ENCODE measurements at places on chromosomes 6 and 20.

DNA sequence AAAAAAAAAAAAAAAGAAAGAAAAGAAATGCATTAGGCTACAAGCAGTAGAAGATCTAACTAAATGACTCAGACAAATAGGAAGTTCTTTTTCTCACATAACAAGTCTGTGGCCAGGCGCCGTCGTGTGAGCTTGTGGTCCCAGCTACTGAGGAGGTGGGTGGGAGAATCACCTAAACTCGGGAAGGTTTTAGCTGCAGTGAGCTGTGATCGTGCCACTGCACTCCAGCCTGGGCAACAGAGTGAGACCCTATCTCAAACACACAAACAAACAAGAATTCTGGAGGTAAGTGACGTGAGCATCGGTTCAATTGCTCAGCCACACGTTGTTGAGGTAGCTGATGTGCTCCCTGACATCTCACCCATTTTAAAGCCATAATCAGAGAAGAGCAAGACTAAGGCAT, 37.9 kb upstream of the SLC23A2 start:
- H3K4me1 ChIP-seq, result no peaks in the 10 kb centered on the region
- no peak overlapping the region for H3K4me3 ChIP-seq
- no peaks in the 10 kb centered on the region for H3K36me3 ChIP-seq
- no peak overlapping the region for H3K27ac ChIP-seq

GRCh38 chr6:113756290-113756665, 100.9 kb upstream of the MARCKS start:
- H3K36me3 ChIP-seq, result no peaks in the 10 kb centered on the region
- no peaks in the 10 kb centered on the region for H3K27me3 ChIP-seq
- H3K4me3 ChIP-seq, result no peak overlapping the region
- DNase-seq, result no peak
- H3K27ac ChIP-seq, result no peak overlapping the region

- no peak overlapping the region for H3K4me3 ChIP-seq
- H3K27ac ChIP-seq, result no peak overlapping the region
- H3K27me3 ChIP-seq, result no peaks in the 10 kb centered on the region
- H3K36me3 ChIP-seq, result no peaks in the 10 kb centered on the region
Observed at GRCh38 chr6:136228814-136229213, 21.3 kb downstream of the MTFR2 start.

DNA sequence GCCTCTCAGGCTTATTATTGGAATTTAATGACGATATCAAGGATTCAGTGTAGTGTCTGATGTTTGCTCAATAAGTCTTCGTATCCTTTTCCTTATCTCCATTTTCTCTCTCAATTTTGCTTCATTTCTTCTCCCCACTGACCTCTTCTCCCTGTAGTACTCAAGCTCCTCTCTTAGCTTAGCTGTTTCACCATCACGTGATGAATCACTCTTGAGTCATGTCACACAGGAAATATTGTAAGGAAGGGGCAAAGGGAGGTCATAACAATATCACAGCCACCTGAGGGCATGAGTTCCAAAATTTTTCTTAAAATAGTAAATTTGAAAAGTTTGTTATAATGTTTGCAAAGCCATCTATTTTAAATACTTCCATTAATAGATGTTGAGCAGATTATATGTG, 392.2 kb upstream of the MARCKS start:
- no peak for DNase-seq
- no peaks in the 10 kb centered on the region for H3K36me3 ChIP-seq
- H3K27me3 ChIP-seq, result no peaks in the 10 kb centered on the region
- H3K4me1 ChIP-seq, result no peaks in the 10 kb centered on the region
- no peak overlapping the region for H3K4me3 ChIP-seq

DNA sequence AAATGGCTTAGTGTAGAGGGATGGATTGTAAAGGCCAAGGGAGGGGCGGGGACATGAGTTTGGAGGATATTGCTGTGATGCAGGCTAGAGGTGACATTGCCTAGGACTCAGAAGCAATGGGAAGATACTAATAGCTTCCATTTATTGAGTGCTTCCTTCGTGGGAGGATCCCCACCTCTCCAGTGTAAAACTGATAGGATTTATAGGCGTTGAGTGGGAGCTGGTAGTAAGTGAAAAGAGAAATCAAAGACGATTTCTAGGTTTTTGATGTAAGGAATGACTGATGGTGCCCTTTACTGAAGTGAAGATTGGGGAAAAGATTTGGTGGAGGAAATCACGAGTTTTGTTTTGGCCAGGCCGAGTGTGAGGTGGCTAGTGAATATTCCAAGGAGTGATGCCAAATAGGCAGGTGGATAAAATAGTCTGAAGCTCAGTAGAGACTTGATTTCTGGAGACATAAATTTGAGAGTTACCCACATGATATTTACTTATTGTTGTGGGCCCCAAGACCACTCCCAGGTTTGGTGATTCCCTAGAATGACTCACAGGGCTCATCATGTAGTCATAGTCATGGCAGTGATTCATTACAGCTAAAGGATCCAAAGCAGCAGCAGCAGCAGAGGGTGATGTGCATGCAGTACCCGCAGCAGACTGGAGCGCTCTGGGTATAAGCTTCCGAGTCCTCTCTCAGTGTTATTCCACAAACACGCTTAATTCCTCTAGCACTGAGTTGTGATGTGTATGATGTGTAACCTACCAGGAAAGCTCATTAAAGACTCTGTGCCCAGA, 10.2 kb downstream of the RPRD1B start:
- H3K4me1 ChIP-seq, result no peaks in the 10 kb centered on the region
- DNase-seq, result no peak
- no peak overlapping the region for H3K4me3 ChIP-seq
- H3K27ac ChIP-seq, result no peak overlapping the region
- no peaks in the 10 kb centered on the region for H3K27me3 ChIP-seq

GRCh38 chr6:130134582-130134981, 88.2 kb downstream of the SAMD3 start:
- H3K27ac ChIP-seq, result no peak overlapping the region
- H3K27me3 ChIP-seq, result no peaks in the 10 kb centered on the region
- no peaks in the 10 kb centered on the region for H3K4me1 ChIP-seq
- DNase-seq, result no peak
- no peaks in the 10 kb centered on the region for H3K36me3 ChIP-seq

All from right atrium auricular region (tissue), 2 donors.